Activated T-helper 1 cell treated with anti-CD3 and anti-CD28 coated beads, Interleukin-12 subunit alpha, Interleukin-12 subunit beta, Interleukin-2, Interleukin-4 antibody, amounts not matched to agents 30 ng/mL and 10 ng/mL and 1 ng/mL, durations not matched to agents 14 hours and 24 hours and 36 hours (primary cell): ENCODE measurements at places on chromosomes 13 and 19. TPM values are rescaled to one million over a fixed set of nuclear protein-coding genes. Genes with fewer than 3 reads are reported as not detected.
A peak's percentile ranks its signal among the peaks of the same experiment; 100 is the strongest.

DNA sequence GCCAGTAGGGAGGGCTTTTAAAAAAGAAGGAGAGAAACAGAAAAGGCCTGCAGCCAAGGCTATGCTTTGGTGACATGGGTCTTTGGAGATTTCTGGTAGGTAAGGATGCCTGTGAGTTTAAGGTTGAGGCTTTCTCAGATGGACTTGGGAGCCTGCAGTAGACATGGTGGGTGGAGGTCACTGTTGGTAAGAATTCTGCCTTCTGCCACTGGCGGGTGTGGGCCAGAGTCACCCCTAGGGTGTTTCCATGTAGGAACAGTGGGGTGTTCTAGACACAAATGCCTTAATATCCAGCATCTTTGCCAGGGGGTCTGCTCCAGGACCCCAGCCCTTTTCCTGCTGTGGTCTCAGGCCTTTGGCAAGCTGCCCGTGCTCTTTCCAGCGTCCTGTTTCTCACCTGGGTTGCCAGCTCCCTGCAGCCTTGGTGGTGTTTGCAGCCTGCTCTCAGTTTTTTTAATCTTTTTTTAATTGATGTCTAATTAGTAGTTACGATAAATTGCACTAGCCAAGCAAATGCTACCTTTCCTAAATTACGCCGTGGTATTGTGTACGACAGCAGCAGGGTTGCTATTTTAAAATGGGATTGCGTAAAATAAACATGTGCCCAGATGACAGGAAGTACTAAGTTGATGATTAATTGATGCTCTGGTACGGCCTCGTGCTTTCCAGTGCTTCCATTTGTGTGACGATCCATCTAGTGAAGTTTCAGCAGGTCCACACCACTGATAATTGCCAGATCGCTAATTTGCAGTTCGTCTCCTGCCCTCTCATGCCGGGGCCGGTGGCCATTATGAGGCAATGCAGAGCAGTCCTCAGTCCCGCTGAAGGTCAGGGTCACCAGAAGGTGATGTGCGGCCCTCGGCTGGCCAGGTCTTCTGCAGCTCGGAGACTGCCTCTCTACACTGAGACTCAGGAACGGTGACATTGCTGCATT lies 35.3 kb upstream of the NPAS1 start:
- peaks cover 3% of the 10 kb centered on the region for H3K36me3 ChIP-seq
- no peak overlapping the region for H3K27ac ChIP-seq
- no peak overlapping the region for H3K4me3 ChIP-seq

DNA sequence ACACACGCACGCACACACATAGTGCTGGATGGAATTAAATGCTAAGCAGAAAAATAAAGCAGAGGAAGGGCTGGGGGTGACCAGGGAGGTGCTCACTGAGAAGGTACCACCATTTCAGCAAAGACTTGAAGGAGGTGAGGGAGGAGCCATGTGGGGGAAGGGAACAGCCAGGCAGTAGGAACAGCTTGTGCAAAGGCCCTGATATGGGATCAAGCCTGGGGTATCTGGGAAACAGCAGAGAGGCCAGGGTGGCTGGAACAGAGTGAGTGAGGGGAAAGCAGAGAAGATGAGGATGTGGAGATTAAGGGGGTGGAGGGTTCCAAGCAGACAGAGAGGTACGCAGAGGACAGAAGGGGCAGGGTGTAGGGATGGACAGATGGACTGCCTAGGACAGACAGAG lies 25.2 kb downstream of the NOTCH3 start:
- H3K27ac ChIP-seq = no peak overlapping the region
- peaks cover 6% of the 10 kb centered on the region for H3K27me3 ChIP-seq
- no peaks in the 10 kb centered on the region for H3K36me3 ChIP-seq
- no peak for DNase-seq

Gene CCDC169
- total RNA-seq = 0.07 TPM in 1 of 2 replicates, not detected in the other

Gene FPR3
- total RNA-seq = not detected in 2 replicates

DNA sequence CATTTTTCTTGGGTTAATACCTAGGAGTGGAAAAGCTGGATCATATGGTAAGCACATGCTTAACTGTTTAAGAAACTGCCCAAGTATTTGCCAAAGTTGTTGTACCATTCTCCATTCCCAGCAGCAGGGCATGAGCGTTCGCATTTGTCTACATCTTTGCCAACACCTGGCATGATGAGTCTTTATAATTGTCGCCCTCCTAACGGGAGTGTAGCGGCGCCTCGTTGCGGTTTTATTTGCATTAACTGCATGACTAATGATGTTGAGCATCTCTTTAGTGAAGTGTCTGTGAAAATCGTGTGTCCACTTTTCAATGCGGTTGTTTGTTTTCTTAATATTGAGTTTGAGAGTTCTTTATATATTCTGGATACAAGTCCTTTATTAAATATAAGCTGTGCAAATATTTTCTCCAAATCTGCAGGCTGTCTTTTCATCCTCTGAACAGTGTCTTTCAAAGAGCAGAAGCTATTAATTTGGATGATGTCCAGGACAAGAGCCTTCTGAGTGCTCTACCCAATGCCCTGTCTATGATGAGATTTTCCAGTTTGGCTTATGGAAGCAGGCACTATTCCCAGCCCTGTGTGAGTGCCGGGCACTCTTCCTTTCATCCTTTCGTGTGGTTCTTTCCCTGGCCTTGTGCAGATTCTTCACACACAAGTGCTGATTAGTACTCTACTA lies 202.0 kb downstream of the FOXO1 start:
- no peaks in the 10 kb centered on the region for H3K4me1 ChIP-seq
- no peak for DNase-seq
- H3K4me3 ChIP-seq = no peak overlapping the region
- no peak overlapping the region for H3K27ac ChIP-seq

- H3K27ac ChIP-seq = no peak overlapping the region
- peaks cover 22% of the 10 kb centered on the region for H3K4me1 ChIP-seq
- no peaks in the 10 kb centered on the region for H3K27me3 ChIP-seq
- no peak for DNase-seq
- H3K36me3 ChIP-seq = peaks cover 52% of the 10 kb centered on the region
Observed at GRCh38 chr13:50016444-50016843, 1.2 kb downstream of the KCNRG start.

Gene MZT1
- total RNA-seq = 21.2 and 22.8 TPM in 2 replicates

Gene KLHL1
- total RNA-seq = not detected in 2 replicates

Gene N4BP2L1
- 17.7 and 20.0 TPM in 2 replicates for total RNA-seq

- no peaks in the 10 kb centered on the region for H3K4me1 ChIP-seq
- no peak for DNase-seq
- H3K27ac ChIP-seq = no peak overlapping the region
- H3K4me3 ChIP-seq = no peak overlapping the region
- H3K27me3 ChIP-seq = peaks cover 4% of the 10 kb centered on the region
Observed at GRCh38 chr13:25988661-25989060, 63.2 kb downstream of the SHISA2 start.

Gene CEACAM21
- total RNA-seq = 34.1 and 38.5 TPM in 2 replicates

Gene FBXO27
- 0.12 and 0.54 TPM in 2 replicates for total RNA-seq

DNA sequence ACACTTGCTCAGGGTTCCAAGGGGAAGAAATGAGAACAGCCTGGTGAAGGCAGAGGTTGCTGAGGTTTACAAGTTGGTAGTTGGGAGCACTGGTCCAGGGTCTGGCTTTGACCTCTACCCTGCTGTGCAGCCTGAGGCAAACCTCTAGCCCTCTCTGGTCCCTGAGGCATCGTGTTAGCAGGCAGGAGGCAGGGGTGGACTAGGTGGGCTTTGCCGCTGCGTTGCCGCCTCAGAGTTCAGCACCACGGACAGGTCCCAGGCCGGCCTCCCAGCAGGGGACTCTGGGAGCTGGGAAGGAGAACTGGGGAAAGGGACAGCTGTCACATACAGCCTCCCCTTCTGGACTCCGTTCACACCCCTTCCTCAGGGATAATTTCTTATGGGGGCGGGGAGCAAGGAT lies 3.1 kb downstream of the NCAN start:
- DNase-seq = no peak
- H3K27me3 ChIP-seq = peaks cover 39% of the 10 kb centered on the region
- H3K36me3 ChIP-seq = no peaks in the 10 kb centered on the region

DNA sequence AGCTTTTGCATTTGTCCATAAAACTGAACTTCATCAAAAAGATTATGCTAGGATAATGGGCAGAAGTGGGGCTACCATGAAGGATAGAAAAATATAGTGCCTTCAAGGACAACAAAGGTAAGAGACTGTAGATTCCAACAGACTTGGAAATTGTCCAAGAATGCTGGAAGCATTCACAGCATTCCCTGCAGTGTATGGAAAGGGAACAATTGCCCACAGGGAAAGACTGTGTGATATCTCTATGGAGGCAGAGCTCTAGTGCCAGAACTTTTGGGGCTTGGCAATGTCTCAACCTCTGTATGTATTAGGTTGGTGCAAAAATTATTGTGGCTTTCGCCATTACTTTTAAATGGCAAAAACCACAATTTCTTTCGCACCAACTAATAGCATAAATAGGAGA lies 1598.8 kb upstream of the MIR17HG start:
- H3K4me3 ChIP-seq = no peak overlapping the region
- no peaks in the 10 kb centered on the region for H3K27me3 ChIP-seq

Gene PNMA8C
- not detected in 2 replicates for total RNA-seq

Gene PLK5
- not detected in 2 replicates for total RNA-seq

Gene MICU2
- total RNA-seq = 32.5 and 33.8 TPM in 2 replicates

DNA sequence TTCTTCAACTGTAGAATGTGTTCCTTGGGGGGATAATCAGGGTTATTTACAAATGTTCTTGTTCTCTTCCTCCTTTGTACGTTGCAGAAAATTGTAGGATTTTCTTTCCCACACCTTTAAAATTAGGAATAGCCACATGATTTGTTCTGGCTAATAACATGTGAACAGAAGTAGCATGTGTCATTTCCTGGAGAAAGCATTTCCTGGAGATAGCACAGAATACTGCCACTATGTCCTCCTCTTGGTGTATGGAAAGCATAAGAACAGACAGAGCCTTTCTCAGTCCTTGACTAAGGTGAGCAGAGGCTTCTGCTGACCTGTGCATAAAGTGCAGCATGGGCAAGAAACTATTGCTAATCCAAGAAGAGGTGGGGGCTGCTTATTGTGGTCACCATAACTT lies 101.8 kb downstream of the FAM216B start:
- peaks cover 19% of the 10 kb centered on the region for H3K36me3 ChIP-seq
- H3K27me3 ChIP-seq = peaks cover 9% of the 10 kb centered on the region
- no peak for DNase-seq
- H3K27ac ChIP-seq = no peak overlapping the region
- H3K4me1 ChIP-seq = peaks cover 8% of the 10 kb centered on the region
- no peak overlapping the region for H3K4me3 ChIP-seq

GRCh38 chr13:74919914-74920313 lies 562.1 kb downstream of the TBC1D4 start:
- H3K36me3 ChIP-seq = no peaks in the 10 kb centered on the region
- no peak for DNase-seq
- H3K27ac ChIP-seq = no peak overlapping the region
- H3K4me3 ChIP-seq = no peak overlapping the region

Gene GARIN5A
- 0.39 and 0.88 TPM in 2 replicates for total RNA-seq

Gene CRLF1
- total RNA-seq = not detected in 2 replicates

DNA sequence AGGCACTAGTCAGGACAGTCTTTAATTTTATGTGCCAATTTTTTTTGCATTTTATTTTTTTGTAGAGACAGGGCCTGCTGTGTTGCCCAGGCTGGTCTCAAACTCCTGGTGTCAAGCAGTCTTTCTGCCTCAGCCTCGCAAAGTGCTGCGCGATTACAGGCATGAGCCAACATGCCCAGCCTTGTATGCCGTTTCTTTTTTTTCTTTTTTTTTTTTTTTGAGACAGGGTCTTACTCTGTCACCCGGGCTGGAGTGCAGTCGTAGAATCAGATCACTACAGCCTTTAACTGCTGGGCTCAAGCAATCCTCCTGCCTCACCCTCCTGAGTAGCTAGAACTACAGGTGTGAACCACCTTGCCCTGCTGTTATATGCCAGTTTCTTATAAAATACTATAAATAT lies 26.4 kb downstream of the BORA start:
- no peak overlapping the region for H3K27ac ChIP-seq
- peaks cover 49% of the 10 kb centered on the region for H3K36me3 ChIP-seq
- no peak for DNase-seq
- H3K4me3 ChIP-seq = no peak overlapping the region
- no peaks in the 10 kb centered on the region for H3K4me1 ChIP-seq
- H3K27me3 ChIP-seq = no peaks in the 10 kb centered on the region

- H3K4me3 ChIP-seq = no peak overlapping the region
- H3K36me3 ChIP-seq = peaks cover 21% of the 10 kb centered on the region
- no peaks in the 10 kb centered on the region for H3K27me3 ChIP-seq
- DNase-seq = no peak
- H3K4me1 ChIP-seq = peaks cover under 1% of the 10 kb centered on the region
Observed at GRCh38 chr19:5144545-5145179, 175.7 kb downstream of the KDM4B start.

- DNase-seq = no peak
- no peak overlapping the region for H3K4me3 ChIP-seq
- H3K27ac ChIP-seq = no peak overlapping the region
- no peaks in the 10 kb centered on the region for H3K4me1 ChIP-seq
Observed at GRCh38 chr13:59409211-59409610, 754.5 kb downstream of the DIAPH3 start.

GRCh38 chr13:43918636-43919035 lies 38.9 kb downstream of the LACC1 start:
- no peaks in the 10 kb centered on the region for H3K4me1 ChIP-seq
- peaks cover 3% of the 10 kb centered on the region for H3K27me3 ChIP-seq
- no peak for DNase-seq

Gene ZNF350
- 7.9 and 8.7 TPM in 2 replicates for total RNA-seq

DNA sequence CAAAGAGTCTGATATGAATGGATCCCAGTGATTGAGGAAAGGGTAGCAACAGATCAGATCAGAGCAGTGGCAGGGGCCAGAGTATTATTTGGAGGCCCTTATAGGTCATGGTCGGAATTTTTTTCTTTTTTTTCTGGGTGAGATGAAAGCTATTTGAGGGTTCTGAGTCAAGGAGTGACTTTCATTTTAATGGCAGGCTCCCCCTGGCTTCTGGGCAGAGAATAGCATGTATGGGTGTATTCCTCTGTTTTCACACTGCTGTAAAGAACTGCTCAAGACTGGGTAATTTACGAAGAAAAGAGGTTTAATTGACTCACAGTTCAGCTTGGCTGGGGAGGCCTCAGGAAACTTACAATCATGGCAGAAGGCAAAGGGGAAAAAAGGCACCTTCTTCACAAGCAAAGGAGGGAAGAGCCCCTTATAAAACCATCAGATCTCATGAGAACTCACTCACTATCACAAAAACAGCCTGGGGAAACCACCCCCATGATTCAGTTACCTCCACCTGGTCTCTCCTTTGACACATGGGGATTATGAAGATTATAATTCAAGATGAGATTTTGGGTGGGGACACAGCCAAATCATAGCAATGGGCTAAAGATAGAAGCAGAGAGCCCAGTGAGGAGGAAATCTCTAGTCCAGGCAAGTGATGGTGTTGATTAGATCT lies 3.0 kb upstream of the SLC6A16 start:
- H3K27me3 ChIP-seq = no peaks in the 10 kb centered on the region
- H3K36me3 ChIP-seq = peaks cover 7% of the 10 kb centered on the region
- H3K27ac ChIP-seq = peak overlapping the region; percentile 19
- peaks cover 47% of the 10 kb centered on the region for H3K4me1 ChIP-seq
- H3K4me3 ChIP-seq = no peak overlapping the region

Gene RASAL3
- total RNA-seq = 130 and 132 TPM in 2 replicates

GRCh38 chr13:18739310-18739709 lies 442.3 kb downstream of the TUBA3C start:
- no peaks in the 10 kb centered on the region for H3K36me3 ChIP-seq
- no peak overlapping the region for H3K27ac ChIP-seq
- H3K4me3 ChIP-seq = no peak overlapping the region
- DNase-seq = no peak

Gene ZNF66
- 8.4 and 9.2 TPM in 2 replicates for total RNA-seq
